ENCODE measurements at places on chromosomes 5 and 9.
A peak's percentile ranks its signal among the peaks of the same experiment; 100 is the strongest.

GRCh38 chr5:65961633-65962032, 35.3 kb downstream of the ERBIN start:
- DNase-seq = no peak

DNA sequence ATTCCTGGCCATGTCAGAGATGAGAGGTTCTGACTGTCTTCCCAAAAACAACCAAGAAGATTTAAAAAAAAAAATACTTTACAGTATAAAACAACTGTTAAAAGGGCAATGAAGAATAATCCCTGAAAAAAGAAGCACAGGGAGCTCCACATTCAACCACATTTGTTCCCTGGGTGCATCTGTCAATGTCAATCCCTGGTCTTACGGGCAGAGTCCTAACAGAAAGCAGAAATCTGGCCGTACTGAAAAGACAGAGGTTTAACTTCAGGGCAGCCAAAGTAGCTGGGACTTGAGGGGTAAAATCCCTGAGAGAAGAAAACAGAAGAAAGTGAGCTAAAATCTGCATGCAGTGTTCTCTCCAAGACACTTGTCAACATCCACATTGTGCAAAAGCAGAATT, 76.6 kb downstream of the RICTOR start:
- DNase-seq = no peak

- DNase-seq = no peak
Observed at GRCh38 chr5:72633649-72634048, 126.4 kb upstream of the ZNF366 start.

DNA sequence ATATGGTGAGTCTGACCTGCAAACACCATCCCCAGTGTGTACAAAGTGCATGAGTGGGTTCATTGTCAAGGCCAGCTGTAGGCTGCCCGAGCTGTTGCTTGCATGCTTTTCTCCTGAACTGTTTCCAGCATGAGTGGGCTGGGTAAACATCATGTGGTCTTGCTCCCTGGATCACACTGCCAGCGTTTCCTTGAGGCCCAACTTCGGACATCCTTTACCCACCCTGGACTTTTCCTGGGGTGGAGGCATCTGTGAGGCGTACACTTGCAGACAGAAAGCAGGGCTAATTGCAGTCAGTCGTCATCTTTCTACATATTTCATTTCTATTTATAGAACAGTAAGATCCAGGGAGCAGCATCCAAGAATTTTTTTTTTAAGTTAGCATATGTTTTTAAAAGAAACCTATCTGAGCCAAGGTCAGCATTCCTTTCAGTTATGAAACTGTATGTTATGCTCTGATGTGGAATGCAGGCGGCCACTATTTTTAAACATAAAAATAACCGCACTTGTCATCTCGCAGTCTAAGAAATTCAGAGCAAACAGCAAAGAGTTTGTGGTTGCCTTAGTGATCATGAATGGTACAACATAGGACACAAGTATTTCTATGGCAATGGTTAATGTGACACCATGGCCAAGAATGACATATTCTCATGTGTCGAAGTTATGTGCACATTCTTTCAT, 106.5 kb upstream of the DMRT1 start:
- no peak for DNase-seq

GRCh38 chr9:114908805-114909448, 21.5 kb downstream of the TNFSF8 start:
- DNase-seq = no peak

- DNase-seq = no peak
Observed at GRCh38 chr9:130117816-130118632, 54.2 kb upstream of the NCS1 start.

- DNase-seq = no peak
Observed at GRCh38 chr9:18463991-18464390, 10.0 kb upstream of the ADAMTSL1 start.

GRCh38 chr5:172110921-172111851, 76.8 kb downstream of the STK10 start:
- DNase-seq = peak; percentile 55

DNA sequence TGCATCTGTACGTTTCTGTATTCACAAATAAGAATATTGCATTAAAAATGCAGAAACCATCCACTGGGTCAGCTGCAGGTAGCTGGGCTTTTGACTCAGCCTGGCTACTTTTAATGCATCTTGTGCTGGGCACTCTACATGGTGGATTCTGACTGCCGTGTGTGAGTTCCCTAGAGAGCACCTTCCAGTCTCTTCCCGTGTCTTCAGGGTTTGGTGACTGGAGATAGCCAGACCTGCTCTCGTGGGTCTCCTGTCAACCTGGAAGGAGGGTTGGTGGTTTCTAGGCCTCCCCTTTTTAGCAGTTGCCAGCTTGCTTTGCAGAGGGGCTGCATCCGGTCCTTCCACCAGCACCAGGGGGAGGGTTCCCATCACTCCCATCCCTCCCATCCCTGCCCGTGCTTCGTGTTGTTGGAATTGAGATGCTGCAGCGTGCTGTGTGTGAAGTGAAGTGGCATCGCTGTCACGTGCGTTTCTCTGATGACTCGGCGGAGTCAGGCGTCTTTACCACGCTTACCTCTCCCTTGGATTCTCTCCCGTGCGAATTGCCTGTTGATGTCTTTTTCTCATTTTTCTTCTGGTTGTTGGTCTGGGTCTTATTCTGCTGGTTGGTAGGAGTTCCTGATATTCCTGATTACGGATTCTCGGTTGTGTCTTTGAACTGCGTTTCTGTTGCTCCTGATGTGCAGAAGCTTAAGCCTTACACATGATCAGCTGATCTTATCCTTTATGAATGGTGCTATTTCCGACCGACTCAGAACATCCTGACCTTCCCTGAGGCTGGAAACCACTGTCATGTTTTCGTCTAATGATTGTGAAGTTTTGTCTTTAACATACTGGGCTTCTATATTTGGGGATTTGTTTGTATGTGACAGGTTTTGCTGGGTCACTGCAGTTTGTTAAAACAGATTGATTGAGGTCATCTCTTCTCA, 16.9 kb downstream of the FBXW5 start:
- DNase-seq = no peak

Data from stimulated activated CD8-positive, alpha-beta memory T cell treated with anti-CD3 and anti-CD28 coated beads, Interleukin-4, amount 100 ng/mL, for 1 hour (primary cell).